ENCODE measurements at places on chromosomes 4 and X.

DNA sequence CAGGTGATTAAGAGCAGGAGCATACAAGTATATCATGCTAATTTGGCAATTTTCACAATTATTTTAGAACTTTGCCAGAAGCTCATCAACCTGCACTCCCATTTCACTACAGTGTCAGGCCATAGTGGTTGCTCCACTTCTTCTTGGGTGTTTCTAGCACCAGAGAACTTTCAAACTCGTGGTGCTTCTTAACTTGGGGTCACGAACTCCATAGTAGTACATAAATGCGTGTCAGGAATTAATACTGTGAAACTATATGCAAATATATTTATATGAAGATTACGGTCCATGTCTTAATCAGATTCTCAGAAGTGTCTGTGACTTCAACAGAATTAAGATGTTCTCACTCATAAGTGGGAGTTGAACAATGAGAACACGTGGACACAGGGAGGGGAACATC, 254.3 kb upstream of the BMP3 start:
- DNase-seq, result no peak

GRCh38 chrX:134631426-134632346, 26.6 kb downstream of the PLAC1 start:
- no peak for DNase-seq

GRCh38 chrX:48702716-48703115, 6.2 kb downstream of the SUV39H1 start:
- no peak for DNase-seq

GRCh38 chrX:39258331-39258730, 457.1 kb downstream of the MID1IP1 start:
- DNase-seq, result no peak

Data from H54 (cell line).